ENCODE measurements at places on chromosomes 5 and 9.

DNA sequence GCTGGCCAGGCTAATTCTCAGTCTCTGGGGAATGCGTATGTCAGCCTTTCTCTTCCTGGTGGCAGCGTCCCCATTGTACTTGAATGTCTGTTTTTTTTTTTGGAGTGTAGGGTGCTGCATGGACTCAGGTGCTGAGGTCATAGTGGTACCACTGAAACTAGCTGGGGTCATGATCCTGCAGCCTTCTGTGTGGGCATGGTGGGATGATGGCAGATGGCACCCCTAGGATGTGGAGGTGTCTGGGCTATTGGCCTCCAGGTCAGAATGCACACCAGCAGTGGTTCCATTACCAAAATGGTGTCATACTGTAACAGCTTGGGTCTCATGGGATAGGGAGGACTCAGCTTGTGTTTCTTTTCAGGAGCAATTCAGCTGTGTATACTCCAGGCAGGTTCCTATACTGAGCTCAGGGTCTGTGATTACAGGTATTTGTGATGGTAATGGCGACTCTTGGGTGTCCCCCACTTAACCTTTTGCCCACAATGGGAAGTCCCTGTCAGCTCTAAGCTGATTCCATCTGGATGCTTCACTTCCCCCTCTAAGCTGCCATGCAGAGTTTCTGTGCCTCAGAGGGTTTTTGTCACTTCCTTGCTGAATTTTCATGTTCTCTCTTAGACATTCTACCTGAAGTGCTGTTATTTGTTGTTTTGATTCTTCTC is 17.9 kb downstream of the HSD17B4 start:
- DNase-seq: no peak

DNA sequence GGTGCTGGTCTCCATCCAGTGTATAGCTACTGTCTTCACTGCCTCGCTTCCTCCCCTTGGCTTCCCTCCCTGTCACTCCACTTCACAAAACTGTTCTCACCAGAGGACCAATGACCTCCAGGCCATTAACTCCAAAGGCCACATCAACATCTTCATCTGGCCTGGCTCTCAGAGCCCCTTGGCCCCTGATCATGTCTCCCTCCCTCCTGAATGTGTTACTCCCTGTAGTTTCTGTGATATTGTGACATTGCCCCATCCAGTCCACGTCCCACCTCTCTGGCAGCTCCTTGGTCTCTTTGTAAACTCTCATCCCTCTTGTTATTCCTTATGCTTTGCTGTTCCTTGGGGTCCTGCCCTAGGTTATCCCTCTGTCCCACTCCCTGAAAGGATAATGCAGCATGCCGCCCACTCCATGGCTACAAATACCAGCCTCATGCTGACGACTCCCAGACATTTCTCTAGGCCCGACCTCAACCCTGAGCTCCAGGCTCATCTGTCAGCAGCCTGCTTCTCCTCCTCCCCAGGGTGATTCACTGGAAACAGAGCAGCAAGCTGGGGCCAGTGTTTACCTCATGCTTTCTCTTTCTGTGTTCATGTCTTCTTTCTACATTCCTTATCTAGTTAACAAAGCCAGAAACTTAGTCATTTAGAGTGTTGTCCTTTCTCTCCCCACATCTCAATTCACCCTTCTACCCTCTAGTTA is 312.2 kb downstream of the SPOCK1 start:
- no peak for DNase-seq

- no peak for DNase-seq
Measured at GRCh38 chr9:112315331-112316257, 17.8 kb downstream of the PTBP3 start.

GRCh38 chr9:101028346-101029314 is at the start of gene PLPPR1:
TSS of gene PLPPR1 (plus strand) at chr9:101028727.
- no peak for DNase-seq

GRCh38 chr5:129804705-129805104 is 56.8 kb downstream of the MINAR2 start:
- DNase-seq: no peak

- DNase-seq: no peak
Measured at GRCh38 chr5:106017243-106017857, 1653.4 kb downstream of the EFNA5 start.

DNA sequence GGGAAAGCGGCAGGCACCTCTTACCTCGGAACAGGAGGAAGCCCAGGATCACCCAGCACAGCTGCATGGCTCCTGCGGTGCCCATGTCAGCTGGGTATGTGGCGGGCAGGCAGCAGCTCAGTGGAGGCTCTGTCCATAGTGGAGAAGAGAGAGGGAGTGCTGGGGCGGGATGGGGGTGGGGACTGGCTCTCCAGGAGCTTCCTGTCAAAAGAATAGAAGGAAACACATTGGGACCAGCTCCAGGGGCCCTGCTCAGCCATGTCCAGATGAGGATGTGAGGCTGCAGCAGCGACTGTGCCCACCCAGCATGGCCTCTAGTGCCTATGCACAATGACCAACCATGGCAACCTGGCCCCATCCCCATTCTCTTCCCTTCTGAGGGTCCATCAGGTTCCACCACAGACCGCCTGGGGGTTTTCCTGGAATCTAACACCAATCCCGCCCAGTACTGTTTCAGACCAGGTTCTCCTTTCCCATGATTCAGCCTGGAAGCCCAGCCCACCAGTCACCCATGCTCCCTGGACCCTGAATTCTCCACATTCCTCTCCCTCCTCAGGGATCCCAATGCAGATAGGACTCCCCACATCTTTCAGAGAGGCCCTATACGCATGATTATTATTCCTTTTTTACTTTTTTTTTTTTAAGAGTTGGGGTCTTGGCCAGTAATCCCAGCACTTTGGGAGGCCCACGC is at the start of gene ECSCR:
TSS of gene ECSCR (minus strand) at position 158 of the 691 bp plus-strand sequence. CDS start at position 85, 73 bp downstream.
- DNase-seq: no peak

DNA sequence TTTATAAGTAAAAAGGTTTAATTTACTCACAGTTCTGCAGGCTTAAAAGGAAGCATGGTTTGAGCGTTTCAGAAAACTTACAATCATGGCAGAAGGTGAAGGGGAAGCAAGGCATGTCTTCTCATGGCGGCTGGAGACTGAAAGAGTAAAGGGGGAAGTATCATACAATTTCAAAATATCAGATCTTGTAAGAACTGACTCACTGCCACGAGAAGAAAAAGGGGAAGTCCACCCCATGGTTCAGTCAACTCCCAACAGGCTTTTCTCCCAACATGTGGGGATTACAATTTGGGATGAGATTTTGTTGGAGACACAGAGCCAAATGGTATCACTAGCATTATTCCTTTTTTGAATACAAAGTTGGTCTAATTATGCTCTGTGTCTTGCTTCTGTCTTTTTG is 627.9 kb upstream of the ST8SIA4 start:
- no peak for DNase-seq

GRCh38 chr5:95216136-95216955 is 68.5 kb downstream of the MCTP1 start:
- DNase-seq: no peak

All from activated naive CD4-positive, alpha-beta T cell treated with anti-CD3 and anti-CD28 coated beads, Interleukin-2, amount 10 ng/mL, durations not matched to agents 7 days and 5 days (primary cell).